Stimulated activated CD8-positive, alpha-beta memory T cell treated with anti-CD3 and anti-CD28 coated beads, Interleukin-15, amount 100 ng/mL, for 4 hours (primary cell): ENCODE measurements at places on chromosomes 11 and 22.
A peak's percentile ranks its signal among the peaks of the same experiment; 100 is the strongest.

- no peak for DNase-seq
These were observed 29.0 kb downstream of the RTN4R start for GRCh38 chr22:20238901-20239675.

DNA sequence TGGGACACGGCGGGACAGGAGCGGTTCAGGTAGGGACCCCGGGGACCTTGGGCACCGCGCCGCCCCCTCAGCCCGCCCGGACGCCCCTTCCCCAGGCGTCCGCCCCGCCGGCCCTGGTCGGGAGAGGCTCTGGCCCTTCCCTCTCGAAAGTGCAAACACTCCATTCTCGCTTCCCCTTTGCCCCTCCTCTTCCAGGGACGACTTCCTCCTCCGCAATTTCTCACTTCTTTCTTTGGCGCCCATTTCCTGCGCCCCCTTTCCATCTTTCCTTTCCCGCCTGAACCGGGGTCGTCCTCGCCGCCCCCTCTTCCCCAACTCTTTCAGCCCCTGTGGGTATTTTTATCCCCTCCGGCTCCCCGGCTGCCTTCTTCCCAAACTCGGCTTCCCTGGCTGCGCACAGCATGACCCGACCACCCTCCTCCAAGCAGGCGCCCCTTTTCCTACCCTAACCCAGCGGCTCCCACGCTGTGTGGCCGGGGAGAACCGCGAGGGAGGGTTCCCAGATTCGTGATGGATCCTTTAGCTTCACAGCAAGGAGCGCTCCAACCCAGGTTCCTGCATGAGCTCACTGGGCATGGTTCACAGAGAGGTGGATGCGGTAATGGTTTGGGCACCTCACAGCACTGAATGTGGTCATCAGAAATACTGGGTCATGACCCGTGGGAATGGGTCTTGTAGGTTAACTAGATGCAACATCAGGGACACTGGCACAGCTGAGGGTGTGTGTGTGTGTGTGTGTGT lies 689 bp downstream of the RAB39A start:
- no peak for DNase-seq

- no peak for DNase-seq
These were observed 14.8 kb downstream of the PPFIBP2 start for GRCh38 chr11:7528514-7529049.

DNA sequence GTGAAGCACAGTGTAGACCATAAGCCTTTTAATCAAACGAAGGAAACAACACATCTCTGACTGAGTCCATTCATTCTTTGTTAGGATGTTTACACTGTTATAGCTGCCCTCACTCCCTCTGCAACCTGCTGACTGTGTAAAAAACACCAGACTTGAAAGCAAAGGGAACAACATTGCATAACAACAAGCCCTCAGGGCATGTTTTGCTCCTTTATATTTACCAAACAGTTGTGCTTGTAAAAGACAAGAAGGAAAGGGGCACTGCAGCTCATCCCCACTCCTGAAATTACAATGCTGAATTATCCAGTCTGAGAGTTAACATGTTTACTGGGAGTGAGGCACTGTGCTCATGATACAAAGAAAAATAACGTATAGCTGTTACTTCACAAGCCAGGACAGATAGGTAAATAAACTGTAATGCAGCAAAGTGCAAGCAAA lies 46.4 kb downstream of the RAB30 start:
- no peak for DNase-seq

DNA sequence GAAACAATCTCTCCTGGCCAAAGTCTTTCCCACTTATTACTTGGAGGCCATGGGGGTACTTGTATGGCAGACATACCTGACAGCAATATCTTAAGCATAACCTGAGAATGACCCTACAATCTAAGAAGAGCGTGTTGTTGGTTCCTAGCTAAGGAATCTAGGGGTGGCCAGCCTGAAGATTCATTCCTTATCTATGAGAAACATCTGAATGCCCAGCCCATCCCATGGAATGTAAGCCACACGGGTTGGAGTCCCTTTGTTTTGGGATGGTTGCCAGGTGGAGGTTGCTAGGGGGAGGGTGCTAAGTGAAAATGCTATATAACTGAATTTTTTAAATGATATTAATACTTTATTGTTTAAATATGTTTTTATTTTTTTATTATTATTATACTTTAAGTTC lies 725.0 kb downstream of the ETS1 start:
- no peak for DNase-seq

DNA sequence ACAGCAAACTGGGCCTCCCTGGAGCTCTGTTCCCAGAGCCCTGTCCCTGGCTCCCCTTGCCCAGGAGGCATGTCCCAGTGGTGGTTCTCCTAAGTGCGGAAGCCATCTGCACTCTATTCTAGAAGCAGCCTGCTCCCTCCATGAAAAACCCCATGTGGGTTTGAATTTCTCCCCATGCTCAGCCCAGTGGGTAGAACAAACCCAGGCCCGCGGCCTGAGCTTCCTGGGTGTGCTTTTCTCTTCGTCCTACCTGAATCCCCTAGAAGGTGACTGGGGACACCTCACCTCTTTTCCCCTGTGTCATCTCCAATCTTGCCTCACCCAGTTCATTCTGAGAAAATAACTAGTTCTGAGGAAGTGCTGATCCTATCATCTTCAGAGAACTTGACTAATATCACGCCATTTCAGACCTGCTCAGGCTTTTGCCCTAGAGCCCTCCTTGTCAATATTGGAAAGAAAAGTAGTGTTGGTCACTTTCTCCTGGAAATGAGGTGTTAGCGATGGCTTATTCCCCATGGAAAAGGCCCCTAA lies 15.9 kb downstream of the IL10RA start:
- peak; percentile 53 for DNase-seq
